ENCODE measurements at places on chromosomes 1 and 21.

DNA sequence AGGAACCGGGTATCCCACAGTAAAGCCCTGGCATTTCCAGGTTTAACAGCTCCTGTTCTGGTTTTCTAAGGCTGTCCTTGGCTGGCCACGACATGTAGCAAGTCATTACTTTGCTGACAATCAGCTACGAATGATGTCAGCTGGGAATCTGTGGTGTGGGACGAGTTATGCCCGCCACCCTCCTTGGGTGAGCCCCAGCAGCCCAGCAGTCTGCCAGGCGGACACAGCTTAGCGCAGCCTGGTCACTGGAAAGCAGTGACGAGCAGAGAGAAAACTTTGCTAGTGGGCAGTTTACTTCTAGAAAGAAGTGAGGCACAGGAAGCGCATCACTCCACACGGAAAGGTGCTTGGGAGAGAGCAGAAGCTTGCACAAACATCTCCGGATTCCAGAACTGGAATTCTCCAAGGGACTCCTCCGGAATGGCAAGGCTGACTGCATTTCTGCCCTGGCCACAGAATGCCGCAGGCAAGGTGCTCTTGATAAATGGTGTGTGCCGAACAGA is 15.5 kb upstream of the ZNF436 start:
- no peak for DNase-seq

DNA sequence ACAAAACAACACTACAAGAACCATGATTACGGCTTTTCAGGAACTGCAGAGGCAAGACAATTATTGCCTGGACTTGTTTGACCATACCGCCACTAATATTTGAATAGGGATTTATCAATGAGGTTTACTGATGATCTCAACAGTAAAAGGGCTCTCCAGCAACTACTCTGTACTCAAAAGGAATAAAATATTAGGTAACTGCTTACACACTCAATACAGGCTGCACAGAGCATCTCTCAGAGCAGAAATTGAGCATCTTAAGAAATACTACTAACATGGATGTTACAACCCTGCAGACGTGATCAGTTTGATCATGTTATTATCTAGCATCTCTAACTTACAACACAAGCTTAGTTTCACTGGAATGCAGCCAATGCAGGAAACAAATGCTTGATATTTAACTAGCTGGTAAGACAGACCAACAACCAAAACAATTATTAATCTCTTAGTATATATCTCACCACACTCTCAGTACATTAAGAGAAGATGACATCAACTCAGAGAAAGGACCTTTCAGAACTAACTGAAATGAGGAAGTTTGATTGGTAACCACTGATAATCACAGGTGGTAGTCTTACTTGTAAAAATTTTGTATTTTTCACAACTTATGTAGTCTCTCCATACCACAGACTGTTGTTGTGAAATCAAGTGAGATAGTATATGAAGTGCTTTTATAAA is 52.2 kb downstream of the PUM1 start:
- no peak for DNase-seq

- peak; percentile 66 for DNase-seq
Measured at GRCh38 chr1:44036409-44037139, 5.3 kb upstream of the SLC6A9 start.

GRCh38 chr1:159839116-159839849 is 12.6 kb downstream of the SLAMF8 start:
- DNase-seq: no peak

GRCh38 chr1:243346016-243346415 is 90.2 kb downstream of the SDCCAG8 start:
- DNase-seq: no peak

GRCh38 chr21:43295066-43295958 is 126.5 kb downstream of the CRYAA start:
- DNase-seq: no peak

- DNase-seq: no peak
Measured at GRCh38 chr1:174225499-174226204, 66.3 kb downstream of the RABGAP1L start.

Data from activated CD8-positive, alpha-beta memory T cell treated with anti-CD3 and anti-CD28 coated beads, Interleukin-2, amount 50 U/mL, for 4 hours (primary cell).